ENCODE measurements at places on chromosomes 6 and 20.
A peak's percentile ranks its signal among the peaks of the same experiment; 100 is the strongest.

- DNase-seq = no peak
These were observed 14.2 kb downstream of the SLC22A23 start for GRCh38 chr6:3442431-3443220.

- DNase-seq = no peak
These were observed 1.0 kb downstream of the PCIF1 start for GRCh38 chr20:45935416-45936046.

DNA sequence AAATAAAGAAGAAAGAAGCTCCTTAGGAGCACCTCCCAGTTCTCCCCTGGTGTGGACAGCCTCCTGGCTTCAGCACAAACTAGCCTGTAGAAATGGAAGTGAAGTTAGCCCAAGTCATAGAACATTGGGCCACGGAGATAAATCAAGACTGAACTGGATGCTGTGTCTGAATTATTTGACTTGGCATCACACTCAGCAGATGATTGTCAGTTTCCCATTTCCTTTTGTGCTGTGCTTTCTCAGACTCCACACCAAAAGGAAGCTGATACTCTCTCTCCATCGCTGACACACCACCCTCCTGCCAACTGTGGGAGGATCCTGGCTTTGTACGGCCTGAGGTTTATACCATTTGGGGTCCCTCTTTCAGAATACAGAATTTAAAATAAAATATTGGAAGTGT, 209.8 kb downstream of the TFAP2A start:
- DNase-seq = no peak

DNA sequence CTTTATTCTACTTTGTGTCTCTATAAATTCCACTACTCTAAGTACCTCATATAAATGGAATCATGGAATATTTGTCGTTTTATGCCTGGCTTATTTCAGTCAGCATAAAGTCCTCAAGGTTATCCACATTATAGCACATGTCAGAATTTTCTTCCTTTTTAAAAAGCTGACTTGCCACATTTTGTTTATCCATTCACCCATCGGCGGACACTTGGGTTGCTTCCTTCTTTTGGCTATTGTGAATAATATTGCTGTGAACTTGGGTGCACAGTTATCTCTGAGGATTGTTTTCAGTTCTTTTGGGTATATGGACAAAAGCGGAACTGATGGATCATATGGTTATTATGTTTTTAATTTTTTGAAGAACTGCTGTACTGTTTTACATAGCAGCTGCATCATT, 39.1 kb upstream of the ME1 start:
- DNase-seq = no peak

DNA sequence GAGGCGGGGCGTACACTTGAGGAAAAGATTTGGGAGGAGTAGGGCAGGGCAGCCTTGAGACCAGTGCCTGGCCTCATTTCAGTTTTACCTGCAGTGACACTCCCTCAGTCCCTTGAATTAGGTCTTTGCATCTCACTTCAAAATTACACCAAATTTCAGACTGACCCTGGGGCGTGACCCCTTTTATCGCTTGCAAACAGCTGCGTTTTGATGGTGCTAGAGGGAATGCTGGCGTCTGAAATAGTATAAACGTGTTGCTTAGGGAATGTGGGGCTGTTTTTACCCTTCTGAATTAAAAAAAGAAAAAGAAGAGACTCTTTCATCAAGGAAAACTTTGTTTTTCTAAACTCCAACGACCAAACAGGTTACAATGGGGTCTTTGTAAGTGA, 21.0 kb downstream of the COL9A1 start:
- DNase-seq = no peak

DNA sequence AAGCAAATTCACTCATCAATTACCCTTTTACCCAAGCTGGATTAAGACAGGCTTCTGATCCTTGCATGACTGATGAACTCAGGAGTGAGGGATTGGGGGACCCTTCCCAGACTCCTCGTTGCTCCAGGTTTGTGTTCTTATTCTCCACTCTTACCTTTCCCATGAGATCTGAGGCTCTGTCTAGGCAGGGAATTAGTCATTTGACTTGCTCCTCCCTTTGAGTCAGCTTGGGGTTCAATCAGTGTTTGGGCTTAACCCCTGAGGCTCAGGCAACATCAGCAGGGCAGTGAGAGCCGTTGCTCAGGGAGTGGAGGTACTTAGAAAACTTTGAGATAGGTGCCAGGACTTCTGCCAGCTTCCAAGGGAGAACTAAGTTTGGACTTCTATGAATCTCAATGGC, 20.7 kb upstream of the TOX2 start:
- DNase-seq = no peak

DNA sequence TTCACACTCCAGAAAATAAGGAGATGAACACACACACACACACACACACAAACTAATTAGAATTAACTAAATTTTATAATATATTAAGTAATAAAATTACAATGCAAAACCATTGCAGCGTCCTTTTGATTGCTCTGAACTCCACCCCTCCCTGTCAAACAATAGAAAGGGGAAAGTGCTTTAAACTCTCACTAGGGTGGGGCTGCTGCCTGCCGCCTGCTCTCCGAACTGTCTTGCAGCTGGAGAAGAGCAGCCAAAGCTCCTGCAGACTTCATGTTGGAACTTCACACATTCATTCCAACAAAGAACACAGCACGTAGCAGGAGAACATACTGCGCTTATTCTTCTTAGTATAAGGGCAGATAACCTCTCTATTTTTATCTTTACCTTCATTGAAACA, 83.2 kb downstream of the GCLC start:
- no peak for DNase-seq

GRCh38 chr6:163329991-163330390, 84.5 kb upstream of the QKI start:
- DNase-seq = no peak

DNA sequence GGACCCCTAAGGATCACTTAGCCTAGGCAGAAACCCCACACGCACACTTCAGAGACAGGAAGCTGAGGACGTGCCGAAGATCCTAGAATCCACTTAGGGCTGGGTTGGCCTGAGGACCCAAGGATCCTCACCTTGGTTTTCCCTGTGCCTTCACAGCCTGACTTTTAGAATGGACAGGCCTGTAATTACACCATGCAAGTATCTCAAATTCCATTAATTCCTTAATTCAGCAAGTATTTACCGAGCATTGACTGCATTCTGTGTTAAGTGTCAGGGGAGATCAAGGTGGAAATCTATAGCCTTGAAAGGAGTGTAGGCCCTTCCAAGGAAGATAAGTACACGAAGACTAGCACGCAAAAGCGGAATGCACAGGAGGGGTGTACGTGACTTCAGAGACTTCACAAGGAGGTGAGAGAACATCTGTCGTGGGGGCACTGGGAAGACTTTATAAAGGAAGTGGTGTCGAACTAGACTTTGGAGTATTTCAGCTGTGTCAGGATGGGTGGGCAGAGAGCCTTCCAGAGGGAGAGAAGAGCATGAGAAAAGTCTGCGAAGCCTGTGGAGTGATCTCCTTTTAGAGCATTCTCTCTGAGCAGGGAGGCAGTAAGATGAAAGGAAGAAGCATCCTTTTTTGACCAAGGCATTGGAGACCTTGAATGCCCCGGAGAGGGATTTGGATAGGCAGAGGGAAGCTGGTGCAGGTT, 4.0 kb downstream of the DSP start:
- no peak for DNase-seq

- no peak for DNase-seq
These were observed 79.3 kb downstream of the CAP2 start for GRCh38 chr6:17472653-17473183.

DNA sequence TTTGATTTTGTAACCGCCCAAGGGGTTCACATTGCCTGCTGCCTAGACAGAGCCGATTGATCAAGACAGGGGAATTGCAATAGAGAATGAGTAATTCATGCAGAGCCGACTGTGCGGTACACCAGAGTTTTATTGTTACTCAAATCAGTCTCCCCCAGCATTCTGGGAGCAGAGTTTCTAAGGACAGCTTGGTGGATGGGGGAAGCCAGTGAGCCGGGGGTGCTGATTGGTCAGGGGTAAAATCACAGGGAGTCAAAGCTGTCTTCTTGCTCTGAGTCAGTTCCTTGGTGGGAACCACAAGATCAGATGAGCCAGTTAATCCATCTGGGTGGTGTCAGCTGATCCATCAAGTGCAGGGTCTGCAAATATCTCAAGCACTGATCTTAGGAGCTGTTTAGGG, 60.0 kb upstream of the EZR start:
- no peak for DNase-seq

- DNase-seq = no peak
These were observed 331.3 kb upstream of the DEFB112 start for GRCh38 chr6:50381099-50381415.

DNA sequence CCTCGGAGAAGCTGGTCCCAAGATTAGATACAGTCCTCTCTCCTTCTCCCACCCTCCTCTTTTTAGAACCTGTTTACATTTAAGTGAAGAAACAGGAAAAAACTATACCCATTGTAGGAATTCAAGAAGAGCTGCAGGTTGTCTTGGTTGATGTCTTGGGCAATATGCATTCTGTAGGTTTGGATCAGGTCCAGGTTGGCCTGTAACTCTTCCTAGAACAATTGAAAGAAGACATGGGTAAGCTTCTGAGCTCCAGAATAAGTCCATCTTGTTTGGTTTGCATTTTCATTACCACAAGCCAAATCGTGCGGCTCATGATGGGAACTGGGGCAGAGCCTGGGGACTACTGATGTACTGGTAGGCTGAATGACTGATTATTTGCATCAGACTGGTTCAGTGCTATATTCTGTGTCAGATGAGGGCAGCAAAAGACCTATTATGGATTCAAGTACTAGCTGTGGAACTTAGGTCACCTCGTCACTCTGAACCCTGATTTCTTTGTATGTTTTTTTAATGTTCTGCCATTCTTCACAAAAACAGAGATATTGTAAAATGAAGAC, 20.3 kb upstream of the SLA2 start:
- DNase-seq = no peak

DNA sequence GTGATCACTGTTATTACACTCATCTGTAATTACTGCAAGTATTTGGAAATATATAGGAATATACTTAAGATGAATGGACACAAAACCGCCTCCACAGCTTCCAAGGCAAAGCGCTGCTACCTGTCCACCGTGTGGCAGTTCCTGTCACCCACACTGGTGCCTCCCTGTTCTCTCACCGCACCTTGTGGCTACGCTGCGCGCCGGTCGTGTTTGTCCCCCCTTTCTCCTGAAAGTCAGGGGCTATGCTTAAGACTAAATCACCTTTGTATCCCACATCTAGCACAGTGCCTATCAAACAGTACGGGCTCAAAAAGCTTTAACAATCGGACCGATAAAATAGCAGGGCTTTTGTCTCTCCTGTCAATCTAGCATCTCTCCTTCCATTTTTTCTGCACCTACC, 23.0 kb downstream of the LY86 start:
- no peak for DNase-seq

- DNase-seq = no peak
These were observed 645 bp downstream of the DDX39B start for GRCh38 chr6:31541059-31541657.

DNA sequence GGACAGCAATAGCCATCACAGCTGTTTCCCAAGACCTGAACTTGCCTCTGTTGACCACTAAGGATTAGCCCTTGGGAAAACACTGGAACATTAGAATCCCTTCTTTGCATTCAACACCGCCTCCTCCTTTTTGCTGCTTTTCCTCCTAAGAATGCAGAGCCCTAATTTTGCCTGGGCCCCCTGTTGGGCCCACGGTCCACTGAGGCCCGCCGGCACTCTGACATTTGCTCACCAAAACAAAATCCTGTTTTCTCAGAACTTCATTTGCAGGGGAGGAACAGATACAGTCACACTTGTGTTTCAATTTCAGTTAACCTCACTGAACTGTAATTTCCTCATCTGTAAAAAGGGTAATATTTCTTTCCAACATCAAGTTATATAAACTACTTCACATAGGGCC, 116.0 kb upstream of the JARID2 start:
- no peak for DNase-seq

- no peak for DNase-seq
These were observed 69.8 kb downstream of the DZANK1 start for GRCh38 chr20:18397030-18397429.

- DNase-seq = no peak
These were observed 54.7 kb upstream of the TMEM181 start for GRCh38 chr6:158505194-158505593.

DNA sequence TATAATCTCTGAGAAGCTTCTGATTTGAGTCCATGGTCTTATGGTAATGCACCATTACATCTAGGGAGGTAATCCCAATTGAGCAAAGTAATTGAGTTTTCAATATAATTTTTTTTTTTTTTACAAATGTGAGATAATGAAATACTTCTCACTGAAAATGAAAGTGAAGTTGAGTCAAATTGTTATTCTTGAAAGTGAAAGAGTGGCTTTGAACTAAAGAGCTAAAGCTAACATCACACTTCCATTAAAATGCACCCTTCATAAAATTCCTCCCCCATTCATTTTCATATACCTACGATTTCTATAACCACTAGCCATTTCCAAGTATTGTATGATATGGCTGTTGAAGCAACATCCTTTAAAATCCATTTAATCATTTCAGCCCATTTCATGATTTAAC, 149.1 kb upstream of the IMPG1 start:
- DNase-seq = no peak

DNA sequence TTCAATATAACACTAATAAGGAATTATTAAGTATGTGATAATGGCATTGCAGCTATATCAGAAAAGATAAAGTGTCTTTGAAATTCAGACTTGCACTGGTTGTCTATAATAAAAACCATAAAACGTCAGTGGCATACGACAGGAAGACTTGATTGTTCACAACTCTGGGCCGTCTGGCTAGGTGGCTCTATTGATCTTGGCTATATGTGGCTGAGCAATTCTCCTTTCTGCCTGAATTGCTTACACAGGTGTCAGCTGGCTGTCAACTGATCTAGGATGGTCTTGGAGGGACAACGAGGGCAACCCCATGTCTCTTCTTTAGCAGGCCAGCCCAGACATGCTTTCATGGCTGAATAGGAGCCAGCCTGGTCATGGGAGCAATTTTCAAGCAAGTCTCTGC, 359.1 kb downstream of the QKI start:
- no peak for DNase-seq

GRCh38 chr6:4503700-4504099, 272.5 kb upstream of the CDYL start:
- no peak for DNase-seq

DNA sequence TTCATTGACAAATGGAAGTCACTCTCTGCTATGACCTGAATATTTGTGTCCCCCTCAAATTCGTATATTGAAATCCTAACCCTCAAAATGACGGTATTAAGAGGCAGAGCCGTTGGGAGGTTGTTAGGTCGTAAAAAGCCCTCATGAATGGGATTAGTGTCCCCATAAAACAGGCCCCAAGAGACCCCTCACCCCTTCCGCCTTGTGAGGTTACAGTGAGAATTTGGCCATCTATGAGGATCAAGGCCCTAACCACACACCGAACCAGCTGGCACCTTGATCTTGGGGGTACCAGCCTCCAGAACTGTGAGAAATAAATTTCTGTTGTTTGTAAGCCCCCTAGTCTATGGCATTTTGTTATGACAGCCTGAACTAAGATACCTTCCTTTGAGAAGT, 52.5 kb upstream of the SLC22A16 start:
- peak; percentile 58 for DNase-seq

DNA sequence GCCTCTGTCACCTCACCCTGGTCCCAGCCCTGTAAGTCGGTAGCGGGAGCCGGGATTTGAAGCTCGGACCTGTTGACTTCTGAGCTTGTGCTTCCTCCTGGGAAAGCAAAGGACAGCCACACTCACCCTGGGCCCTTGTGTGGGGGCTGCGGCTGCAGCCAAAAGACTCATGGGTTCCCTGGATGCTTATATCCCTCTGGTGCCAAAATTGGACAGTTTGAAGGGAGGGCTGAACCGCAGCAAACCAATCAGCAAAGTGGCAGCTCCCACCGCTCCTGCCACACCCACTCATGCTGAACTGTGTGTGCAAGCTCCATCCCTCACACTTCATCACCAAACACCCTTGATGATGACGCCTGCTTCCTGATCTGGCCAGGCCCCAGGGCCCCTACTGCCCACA, 3.9 kb upstream of the CCN5 start:
- no peak for DNase-seq

Measured in vagina (tissue), 2 donors.